Peyer's patch (tissue), 4 donors: ENCODE measurements at places on chromosomes 12 and 14.

GRCh38 chr14:35332517-35333263, 40.5 kb downstream of the PSMA6 start:
- no peak overlapping the region for H3K4me3 ChIP-seq
- peak; percentile 66 for DNase-seq
- H3K27me3 ChIP-seq: no peaks in the 10 kb centered on the region
- H3K36me3 ChIP-seq: no peaks in the 10 kb centered on the region
- peak overlapping the region; percentile 85 for H3K27ac ChIP-seq
- no peaks in the 10 kb centered on the region for H3K4me1 ChIP-seq

GRCh38 chr14:75373616-75374015, 54.2 kb upstream of the JDP2 start:
- DNase-seq: no peak
- H3K4me1 ChIP-seq: no peaks in the 10 kb centered on the region
- H3K4me3 ChIP-seq: no peak overlapping the region
- no peaks in the 10 kb centered on the region for H3K27me3 ChIP-seq
- H3K36me3 ChIP-seq: no peaks in the 10 kb centered on the region
- H3K27ac ChIP-seq: no peak overlapping the region

DNA sequence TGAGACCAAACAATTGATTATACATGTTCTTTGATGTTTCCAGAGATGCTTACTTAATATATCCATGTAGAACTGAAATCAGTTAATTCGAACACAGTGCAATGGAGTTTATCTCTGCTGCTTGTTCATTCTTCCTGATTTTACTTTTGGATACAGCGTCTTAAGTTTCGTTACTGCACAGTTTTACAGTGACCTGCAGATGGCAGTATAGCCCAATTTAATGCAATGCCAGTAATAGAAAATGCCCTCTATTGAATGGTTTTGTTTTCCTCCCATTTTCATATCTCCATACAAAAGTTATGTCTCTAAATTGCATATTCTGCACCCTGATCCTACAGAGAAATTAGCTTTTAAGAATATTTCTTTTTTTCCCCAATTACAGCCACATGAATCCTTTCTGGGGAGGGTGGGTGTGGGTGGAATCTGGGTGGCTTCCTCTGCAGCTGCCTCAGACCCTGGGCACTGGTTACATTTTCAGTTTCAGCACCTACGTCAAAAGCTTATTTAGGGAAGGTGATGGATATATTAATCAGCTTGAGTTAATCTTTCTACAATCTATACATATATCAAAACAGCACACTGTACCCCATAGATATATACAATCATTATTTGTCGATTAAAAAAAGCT, 101.1 kb upstream of the DCD start:
- H3K27ac ChIP-seq: no peak overlapping the region
- H3K4me3 ChIP-seq: no peak overlapping the region
- no peaks in the 10 kb centered on the region for H3K4me1 ChIP-seq
- no peaks in the 10 kb centered on the region for H3K36me3 ChIP-seq
- H3K27me3 ChIP-seq: no peaks in the 10 kb centered on the region

GRCh38 chr12:119176267-119177055, 2.3 kb upstream of the HSPB8 start:
- no peaks in the 10 kb centered on the region for H3K27me3 ChIP-seq
- H3K36me3 ChIP-seq: no peaks in the 10 kb centered on the region
- peak overlapping the region; percentile 31 for H3K4me3 ChIP-seq
- peak; percentile 64 for DNase-seq
- peak overlapping the region; percentile 34 for H3K27ac ChIP-seq
- no peaks in the 10 kb centered on the region for H3K4me1 ChIP-seq

GRCh38 chr12:53046655-53047220, 3.1 kb upstream of the TNS2 start:
- peak overlapping the region; percentile 79 for H3K27ac ChIP-seq
- H3K4me1 ChIP-seq: peaks cover 3% of the 10 kb centered on the region
- H3K36me3 ChIP-seq: no peaks in the 10 kb centered on the region

GRCh38 chr12:107990325-107990724, 138.8 kb upstream of the WSCD2 start:
- H3K36me3 ChIP-seq: no peaks in the 10 kb centered on the region
- no peaks in the 10 kb centered on the region for H3K4me1 ChIP-seq
- H3K27ac ChIP-seq: no peak overlapping the region
- H3K27me3 ChIP-seq: no peaks in the 10 kb centered on the region

- no peak overlapping the region for H3K4me3 ChIP-seq
- H3K27me3 ChIP-seq: no peaks in the 10 kb centered on the region
- no peaks in the 10 kb centered on the region for H3K4me1 ChIP-seq
- no peak overlapping the region for H3K27ac ChIP-seq
- DNase-seq: no peak
Observed at GRCh38 chr14:86364634-86365033, 834.7 kb downstream of the FLRT2 start.

DNA sequence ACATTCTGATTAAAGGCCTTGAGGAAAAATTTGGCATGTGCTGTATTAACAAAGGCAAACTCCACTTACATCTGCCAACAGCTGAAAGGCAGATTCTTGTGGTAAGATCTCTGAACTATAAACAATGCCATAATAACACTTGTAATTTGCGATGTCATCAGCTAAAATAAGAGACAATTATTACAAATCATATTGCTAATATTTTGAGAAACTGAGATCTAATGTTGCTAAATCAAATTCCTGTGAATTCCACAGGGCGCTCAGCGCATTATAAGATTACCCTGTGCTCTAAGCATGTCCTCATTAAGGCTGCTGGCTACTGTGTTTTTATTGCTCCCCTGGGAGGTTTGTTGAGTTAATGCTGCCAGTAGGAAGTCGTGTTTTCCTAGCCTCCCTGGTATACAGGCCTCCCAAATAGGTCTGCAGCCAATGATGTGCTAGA, 244.8 kb downstream of the DACT1 start:
- H3K4me3 ChIP-seq: no peak overlapping the region
- H3K4me1 ChIP-seq: no peaks in the 10 kb centered on the region
- H3K27me3 ChIP-seq: no peaks in the 10 kb centered on the region

DNA sequence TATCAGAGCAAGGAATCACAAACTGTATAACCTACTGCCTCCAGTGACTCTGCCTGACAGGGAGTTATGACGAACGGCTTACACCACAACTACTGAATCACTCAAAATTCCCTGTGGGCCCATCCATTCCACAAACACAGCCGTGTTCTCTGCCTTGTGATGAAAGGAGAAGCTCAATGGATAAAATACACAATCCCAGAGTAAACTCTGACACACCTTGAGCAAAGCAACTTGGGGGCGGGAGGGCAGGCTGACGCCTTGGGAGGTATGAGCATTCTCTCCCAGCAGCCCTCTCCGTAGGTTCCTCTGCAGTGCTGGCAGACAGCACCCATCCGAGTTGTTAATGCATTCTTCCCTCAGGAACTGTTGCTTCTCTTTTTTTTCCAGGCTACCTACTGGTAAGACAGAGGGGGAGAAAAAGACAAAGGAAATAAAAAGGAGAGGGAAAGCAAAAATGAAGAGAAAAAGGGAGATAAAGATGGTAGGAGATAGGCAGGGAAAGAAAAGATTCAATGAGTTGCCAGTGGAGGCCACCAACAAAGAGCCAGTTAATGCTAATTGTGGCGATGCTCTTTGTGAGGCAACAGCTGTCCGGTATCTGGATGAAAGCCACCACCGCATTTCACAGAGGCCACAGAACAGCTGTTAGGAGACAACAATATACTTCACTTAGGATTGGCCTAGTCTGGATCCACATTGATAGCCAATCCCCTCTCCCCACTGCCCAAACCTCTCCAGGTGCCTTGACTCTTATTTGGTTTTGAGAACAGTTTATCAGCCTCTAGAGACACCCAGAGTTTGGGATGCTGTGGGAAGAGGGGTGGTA, 4.7 kb upstream of the DIO2 start:
- H3K27me3 ChIP-seq: no peaks in the 10 kb centered on the region
- H3K4me3 ChIP-seq: no peak overlapping the region
- DNase-seq: no peak
- no peak overlapping the region for H3K27ac ChIP-seq

DNA sequence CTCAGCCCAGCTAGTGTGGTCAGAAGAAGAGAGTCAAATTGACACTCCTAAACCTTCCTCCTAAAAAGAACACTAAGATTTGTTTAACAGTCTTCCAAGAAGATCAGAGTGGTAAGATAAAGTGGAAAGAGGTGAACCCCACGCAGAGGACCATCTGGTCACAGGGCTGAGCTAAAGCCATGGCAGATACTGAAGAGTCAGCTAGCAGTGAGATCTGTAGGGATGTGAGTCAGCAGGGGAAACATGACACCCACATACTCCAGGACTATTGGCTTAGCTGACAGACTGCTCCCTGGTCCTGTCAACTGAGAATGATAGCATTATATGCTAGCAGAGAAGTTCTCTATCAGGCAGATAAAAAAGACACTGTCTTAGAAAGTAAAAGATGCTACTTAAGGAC, 269.4 kb upstream of the ALG10 start:
- DNase-seq: no peak
- H3K27ac ChIP-seq: no peak overlapping the region
- no peak overlapping the region for H3K4me3 ChIP-seq
- H3K36me3 ChIP-seq: no peaks in the 10 kb centered on the region
- no peaks in the 10 kb centered on the region for H3K27me3 ChIP-seq
- no peaks in the 10 kb centered on the region for H3K4me1 ChIP-seq

DNA sequence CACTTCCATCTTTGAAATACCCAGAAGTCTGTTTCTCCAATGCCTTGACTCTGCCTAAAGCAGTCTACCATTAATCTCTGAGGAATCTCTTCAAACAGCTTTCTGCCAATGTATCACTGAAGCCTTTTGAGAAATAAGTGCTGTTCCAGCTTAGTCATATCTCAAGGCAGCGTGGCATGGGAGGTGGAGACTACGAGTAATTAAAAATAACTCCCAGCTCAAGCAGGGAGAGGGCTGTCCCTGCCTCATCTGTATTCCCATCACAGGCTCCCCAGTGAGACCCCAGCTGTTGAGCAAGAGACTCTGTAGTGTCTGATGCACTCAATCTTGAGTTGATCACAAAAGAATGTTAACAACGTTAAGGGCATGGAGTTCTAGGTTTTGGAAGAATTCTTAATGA, 700.6 kb downstream of the DIO2 start:
- no peaks in the 10 kb centered on the region for H3K36me3 ChIP-seq
- no peaks in the 10 kb centered on the region for H3K4me1 ChIP-seq
- no peaks in the 10 kb centered on the region for H3K27me3 ChIP-seq
- H3K4me3 ChIP-seq: no peak overlapping the region

GRCh38 chr14:81655423-81656314, 122.0 kb upstream of the SEL1L start:
- no peak for DNase-seq
- no peak overlapping the region for H3K4me3 ChIP-seq
- no peak overlapping the region for H3K27ac ChIP-seq
- no peaks in the 10 kb centered on the region for H3K36me3 ChIP-seq
- no peaks in the 10 kb centered on the region for H3K27me3 ChIP-seq

DNA sequence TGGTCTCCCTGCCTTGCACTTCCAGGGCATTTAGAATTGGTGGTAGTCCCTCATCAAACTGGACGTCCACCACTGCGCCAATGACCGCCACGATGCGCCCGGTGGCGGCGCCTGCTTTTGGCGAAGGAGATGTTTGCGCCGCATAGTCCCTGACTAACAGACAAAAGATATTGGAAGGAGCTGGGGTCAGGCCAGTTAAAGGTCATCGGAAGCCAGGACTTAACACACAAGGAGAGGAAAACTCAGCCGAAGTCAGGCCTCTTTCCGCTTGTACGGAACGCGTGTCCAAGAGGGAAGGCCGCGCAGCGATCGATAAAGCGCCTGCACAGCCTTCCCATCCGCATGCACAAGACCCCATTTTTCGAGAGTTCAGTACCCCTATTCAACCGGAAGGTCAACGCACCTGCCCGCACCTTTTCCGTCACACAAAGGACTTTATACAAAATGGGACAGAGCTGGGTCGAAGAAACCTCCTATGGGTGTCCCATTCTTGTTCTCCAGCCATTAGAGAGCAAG, 525 bp downstream of the ATP5F1B start:
- H3K4me1 ChIP-seq: peaks cover 3% of the 10 kb centered on the region
- H3K27ac ChIP-seq: peak overlapping the region; percentile 95
- H3K27me3 ChIP-seq: no peaks in the 10 kb centered on the region
- DNase-seq: no peak
- peaks cover 42% of the 10 kb centered on the region for H3K36me3 ChIP-seq

DNA sequence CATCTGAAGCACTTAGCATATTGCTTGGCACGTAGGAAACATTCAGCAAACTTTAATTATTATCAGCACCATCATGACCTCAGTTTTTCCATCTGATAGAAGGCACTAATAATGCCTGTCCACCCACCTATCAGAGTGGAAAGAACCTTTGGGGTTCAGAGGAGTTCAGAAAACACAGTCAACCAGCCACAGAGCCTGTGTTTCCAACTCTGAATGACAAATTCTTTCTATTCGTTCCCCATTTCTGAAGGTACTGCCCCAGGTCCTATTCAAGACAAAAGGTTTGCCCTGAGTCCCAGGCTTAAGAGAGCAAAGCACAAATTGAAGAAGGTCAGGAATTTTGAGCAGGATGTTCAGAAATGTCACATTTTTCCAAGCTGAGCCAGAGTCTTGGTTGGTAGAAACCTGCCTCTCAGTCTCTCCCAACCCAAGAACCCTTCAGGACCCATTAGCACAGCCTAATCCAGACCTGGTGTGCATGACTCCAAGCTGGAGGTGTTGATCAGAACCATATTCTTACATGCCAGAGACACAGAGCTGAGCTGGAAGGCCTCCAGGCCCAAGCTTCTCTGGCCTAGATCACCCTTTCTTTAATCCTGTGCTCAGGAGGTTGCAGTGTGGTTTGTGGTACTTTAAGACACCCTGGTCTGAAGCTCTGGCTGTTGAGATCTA, 114.4 kb downstream of the TBX5 start:
- no peaks in the 10 kb centered on the region for H3K27me3 ChIP-seq
- no peak for DNase-seq
- H3K27ac ChIP-seq: no peak overlapping the region
- H3K36me3 ChIP-seq: no peaks in the 10 kb centered on the region
- H3K4me3 ChIP-seq: no peak overlapping the region
- H3K4me1 ChIP-seq: no peaks in the 10 kb centered on the region

DNA sequence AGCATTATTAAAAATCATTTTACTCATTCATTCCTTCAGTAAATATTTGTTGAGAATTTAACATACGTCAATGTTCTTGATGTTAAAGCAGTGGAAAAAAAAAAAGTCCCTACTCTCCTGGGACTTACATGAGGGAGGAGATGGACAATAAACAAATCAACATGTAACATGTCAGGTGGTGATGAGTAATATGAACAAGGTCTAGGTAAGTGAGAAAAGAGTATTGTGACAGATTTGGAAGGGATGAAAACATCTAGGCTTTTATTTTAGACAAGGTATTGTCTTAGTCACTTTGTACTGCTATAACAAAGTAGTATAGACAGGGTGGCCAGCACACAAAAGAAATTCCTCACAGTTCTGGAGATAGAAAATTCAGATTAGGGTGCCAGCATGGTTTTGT, 167.2 kb downstream of the FSCB start:
- H3K27me3 ChIP-seq: no peaks in the 10 kb centered on the region
- H3K4me1 ChIP-seq: no peaks in the 10 kb centered on the region
- no peak overlapping the region for H3K4me3 ChIP-seq
- no peaks in the 10 kb centered on the region for H3K36me3 ChIP-seq
- no peak overlapping the region for H3K27ac ChIP-seq

- no peak overlapping the region for H3K27ac ChIP-seq
- H3K4me1 ChIP-seq: no peaks in the 10 kb centered on the region
- H3K36me3 ChIP-seq: no peaks in the 10 kb centered on the region
- H3K4me3 ChIP-seq: no peak overlapping the region
- no peaks in the 10 kb centered on the region for H3K27me3 ChIP-seq
Observed at GRCh38 chr14:61102549-61103466, 121.8 kb downstream of the SLC38A6 start.
